NCI-H1436 (cell line): ENCODE measurements at places on chromosomes 1 and 21.

DNA sequence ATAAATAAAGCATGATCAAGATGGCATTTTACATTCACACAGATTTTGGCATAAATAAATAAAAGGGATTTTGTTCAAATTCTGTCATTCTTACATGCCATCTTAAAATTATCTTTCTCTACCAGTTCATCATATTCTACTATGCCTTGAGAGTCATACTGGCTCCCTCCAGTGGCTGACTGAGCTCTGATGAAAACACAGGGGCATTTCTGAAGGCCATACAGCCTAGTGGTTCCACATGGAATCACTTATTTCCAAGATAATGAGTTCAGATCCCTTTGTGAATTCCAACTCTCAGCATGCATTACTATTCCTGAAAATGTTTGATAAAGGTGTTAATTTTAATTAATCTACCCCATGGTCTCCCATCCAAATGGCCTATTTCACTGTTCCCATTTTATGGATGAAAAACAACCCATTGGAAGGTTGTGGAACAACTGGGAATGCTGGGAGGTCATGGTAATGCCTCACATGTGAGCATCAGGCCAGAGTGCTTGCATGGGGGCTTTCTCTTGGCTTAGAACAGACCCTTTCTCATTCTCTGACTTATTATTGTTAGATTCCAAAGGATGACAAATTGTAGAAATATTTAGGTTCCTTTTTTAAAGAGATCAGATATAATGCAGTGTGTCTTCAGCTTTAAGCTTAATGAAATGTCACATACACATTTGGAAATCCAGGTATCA, 622.4 kb upstream of the PKN2 start:
- DNase-seq: peak; percentile 28

- peak; percentile 94 for DNase-seq
Measured at GRCh38 chr1:216682752-216683151, 40.5 kb downstream of the ESRRG start.

DNA sequence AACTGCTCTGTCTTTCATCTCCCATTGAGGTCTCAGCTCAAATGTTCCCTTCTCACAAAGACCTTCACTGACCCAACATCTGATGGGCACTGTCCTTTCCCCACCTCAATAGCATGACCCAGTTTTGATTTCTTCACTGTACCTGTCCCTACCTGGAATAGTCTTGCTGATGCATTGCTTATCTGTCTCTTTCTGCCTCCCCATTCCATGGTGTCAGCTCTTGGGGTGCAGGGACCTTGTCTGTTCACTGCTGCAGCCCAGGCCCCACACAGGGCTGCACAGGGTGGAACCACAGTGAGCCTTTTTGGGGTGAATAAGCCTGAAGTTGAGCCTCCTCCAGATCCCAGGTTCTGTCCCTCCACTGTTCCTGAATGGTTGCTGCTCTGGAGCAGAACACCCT, 414.9 kb downstream of the PTPRU start:
- DNase-seq: no peak

DNA sequence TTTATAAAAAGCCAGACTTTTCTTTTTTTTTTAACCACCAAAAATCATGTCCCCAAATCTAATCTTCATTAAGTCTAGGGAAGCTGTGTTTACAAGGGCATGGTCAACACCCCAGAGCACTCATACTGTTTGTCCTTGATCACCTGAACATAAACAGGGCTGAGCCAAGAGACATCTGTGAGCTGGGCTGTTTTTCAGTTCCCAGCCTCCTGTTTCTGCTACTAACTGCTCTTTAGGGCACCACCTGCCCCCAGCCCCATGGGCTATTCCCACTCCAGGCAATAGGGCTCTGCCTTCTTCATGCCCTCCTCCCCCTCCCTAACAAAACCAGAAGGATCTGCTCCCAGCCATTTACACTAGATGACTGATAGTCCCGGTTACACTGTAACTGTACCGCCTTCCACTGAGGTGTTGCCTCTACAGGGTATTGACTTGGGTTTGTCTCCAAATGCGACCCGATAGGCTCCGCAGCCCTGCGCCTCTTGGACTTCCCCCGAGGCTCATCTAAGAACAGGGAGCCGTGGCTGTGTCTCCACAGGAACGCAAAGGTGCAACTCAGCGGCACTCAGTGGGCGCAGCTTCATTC, 11.7 kb upstream of the SLC26A9 start:
- DNase-seq: no peak

GRCh38 chr21:36889401-36889800, 77.1 kb downstream of the HLCS start:
- DNase-seq: no peak

- DNase-seq: no peak
Measured at GRCh38 chr1:227391211-227391610, 72.9 kb upstream of the CDC42BPA start.

- no peak for DNase-seq
Measured at GRCh38 chr1:212487774-212488435, 55.2 kb downstream of the NENF start.

GRCh38 chr1:154190550-154190949, 1.4 kb downstream of the TPM3 start:
- DNase-seq: no peak

DNA sequence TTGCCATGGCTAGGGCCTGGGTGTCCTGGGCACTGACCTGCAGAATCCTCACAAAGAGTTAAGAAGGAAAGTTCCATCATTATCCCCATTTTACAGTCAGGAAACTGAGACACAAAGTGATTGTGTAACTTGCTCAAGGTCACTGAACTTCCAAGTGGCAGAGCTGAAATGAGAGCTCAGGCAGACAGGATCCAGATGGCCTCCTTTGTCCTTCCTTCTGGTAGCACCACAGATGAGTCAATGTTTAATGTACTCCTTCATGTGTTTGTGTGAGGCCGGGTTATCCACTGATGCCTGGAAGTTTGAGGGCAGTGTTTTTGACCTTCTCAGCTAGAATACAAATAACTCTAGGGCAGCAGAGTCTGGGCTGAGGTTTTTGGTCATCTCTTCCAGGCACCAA, 207.0 kb downstream of the TNR start:
- DNase-seq: no peak

DNA sequence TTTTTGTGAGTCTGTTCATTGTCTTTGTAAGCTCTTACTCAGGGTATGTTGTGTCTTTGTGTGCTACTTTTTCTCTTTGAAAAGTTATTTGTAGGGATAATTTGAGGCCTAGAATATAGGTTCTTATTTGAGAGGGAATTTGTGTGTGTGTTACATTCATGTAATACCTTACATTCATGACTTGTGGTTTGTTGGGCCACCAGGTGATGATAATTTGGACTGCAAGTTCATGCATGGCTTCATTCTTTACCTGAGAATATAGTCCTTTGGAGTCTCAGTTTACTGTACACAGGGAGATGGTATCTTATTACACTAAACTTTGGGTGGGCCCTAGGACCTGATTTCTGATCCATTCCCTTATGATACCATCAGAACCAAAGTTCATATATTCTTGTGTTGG, 51.8 kb upstream of the FASLG start:
- DNase-seq: no peak

- DNase-seq: no peak
Measured at GRCh38 chr1:5907386-5907785, 84.8 kb downstream of the NPHP4 start.

DNA sequence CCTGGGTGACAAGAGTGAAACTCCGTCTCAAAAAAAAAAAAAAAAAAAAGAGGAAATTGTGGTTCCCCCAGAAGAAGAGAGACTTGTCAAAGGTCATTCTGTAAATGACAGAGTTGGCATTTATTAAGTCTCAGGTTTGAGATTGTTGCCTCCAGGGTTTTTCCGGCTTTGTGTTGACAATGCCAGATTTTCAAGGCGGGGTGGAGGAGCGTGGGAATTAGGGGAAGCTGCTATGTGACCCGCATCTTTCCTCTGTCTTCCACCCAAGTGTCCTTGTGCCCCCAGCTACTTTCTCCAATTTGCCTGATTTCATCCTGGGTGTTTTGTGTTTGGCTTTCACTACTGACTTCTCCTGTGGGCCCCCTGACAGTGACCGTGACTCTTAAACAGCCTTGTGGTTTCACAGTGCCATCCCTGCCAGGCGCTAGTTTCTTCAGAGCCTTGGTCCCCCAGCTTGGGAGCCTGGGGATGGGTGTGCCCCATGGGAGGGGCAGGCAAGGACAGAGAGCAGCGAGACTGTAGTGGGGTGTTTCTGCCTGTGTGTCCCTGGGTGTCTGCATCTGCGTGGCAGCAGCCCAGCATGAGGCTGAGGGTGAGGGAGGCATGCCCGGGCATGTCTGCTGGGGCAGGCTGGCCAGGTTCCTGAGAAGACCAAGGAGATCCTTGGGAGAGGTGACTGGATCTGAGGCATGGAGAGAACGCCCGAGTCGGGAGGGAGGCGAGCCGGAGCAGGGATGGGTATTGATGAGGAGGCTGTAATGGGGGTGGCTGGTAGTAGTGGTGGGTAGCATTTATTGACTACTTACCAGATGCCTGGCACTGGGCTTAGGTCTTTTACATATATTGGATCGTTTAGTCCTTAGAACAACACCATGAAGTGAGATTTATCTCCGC, 46.3 kb downstream of the IER5 start:
- no peak for DNase-seq

DNA sequence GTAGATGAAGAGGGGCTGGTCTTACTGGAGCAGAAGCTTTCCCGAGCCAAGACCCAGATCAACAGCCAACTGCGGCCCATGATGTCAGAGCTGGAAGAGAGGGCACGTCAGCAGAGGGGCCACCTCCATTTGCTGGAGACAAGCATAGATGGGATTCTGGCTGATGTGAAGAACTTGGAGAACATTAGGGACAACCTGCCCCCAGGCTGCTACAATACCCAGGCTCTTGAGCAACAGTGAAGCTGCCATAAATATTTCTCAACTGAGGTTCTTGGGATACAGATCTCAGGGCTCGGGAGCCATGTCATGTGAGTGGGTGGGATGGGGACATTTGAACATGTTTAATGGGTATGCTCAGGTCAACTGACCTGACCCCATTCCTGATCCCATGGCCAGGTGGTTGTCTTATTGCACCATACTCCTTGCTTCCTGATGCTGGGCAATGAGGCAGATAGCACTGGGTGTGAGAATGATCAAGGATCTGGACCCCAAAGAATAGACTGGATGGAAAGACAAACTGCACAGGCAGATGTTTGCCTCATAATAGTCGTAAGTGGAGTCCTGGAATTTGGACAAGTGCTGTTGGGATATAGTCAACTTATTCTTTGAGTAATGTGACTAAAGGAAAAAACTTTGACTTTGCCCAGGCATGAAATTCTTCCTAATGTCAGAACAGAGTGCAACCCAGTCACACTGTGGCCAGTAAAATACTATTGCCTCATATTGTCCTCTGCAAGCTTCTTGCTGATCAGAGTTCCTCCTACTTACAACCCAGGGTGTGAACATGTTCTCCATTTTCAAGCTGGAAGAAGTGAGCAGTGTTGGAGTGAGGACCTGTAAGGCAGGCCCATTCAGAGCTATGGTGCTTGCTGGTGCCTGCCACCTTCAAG, 57.3 kb downstream of the LAMC2 start:
- DNase-seq: no peak

DNA sequence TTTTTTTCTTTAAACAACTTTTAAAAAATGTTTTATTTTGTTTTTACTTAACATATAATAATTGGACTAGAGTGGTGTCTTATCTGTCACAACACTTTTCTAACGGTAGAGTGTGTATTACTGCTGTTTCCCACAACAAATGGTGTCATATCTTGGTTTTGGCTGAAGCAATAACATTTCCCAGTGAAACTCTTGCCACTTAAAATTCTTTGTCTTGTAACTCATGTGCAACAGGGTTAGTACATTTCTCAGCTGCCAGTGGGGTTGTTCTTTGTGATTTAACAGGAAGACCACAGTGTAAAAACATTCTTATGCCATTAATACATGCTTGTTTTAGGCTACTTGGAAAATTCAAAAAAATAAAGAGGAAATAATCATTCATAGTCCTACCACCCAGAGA, 43.5 kb downstream of the ALPL start:
- DNase-seq: no peak

DNA sequence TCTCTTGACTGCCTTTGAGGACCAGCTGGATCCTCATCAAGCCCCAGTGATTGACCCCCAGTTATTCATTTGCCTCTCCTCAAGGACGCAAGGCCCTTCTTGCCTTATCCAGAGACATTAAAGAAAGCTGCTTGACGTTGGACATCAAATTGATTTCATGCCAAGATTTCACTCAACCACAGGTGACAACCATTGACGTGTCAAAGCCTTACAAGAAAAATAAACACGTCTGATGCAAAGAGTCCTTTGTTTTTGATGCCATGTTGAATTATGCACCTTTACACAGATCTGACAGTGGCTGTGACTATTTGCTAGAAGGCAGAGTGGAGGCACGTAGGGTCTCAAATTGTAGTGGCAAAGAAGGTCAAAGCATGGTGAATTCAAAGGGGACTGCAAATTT, 666.2 kb upstream of the CAMK1G start:
- no peak for DNase-seq

GRCh38 chr1:228155596-228156514, 6.1 kb downstream of the GJC2 start:
- DNase-seq: no peak

- DNase-seq: peak; percentile 37
Measured at GRCh38 chr21:46667741-46668380, 32.4 kb downstream of the PRMT2 start.

GRCh38 chr1:27275696-27276095, 41.3 kb downstream of the WDTC1 start:
- no peak for DNase-seq

DNA sequence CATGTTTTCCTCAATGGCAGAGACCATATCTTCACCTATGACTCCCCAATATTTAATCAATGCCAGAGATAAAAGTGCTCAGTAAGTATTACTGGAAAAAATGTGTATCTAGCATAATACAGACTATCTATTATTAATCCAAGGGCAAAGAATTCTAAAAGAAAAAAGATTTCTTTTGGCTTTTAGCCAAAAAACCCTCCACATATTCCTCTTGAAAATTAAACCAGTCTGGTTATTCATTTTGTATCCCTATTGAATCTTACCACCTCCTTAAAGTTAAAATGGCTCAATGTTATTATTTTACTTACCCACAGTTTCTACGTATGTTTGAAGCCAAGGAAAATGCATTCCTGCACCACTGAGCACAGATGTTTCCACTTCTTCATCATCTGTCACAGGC, 1.6 kb downstream of the TAF1A start:
- no peak for DNase-seq

GRCh38 chr1:24258735-24259424, 60.3 kb upstream of the GRHL3 start:
- DNase-seq: no peak

DNA sequence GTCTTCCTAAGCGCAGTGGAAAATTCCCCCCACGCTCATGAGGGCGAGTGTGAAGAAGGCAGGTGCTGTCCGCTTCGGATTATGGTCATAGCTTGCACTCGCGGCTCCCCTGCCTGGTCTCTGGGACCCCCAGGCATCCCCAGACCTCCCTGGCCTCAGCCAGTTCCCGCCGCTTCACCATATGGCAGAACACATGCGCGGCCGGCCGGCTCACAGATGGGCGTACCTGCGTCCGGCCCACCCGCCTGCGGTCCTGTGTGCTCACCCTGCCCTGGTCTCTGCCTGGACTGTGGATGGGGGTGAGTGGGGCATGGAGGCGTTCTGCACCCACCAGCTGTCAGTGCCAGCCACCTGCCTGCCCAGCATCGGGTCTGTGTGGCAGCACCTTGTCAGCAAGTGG, 34.1 kb downstream of the PRKCZ start:
- DNase-seq: no peak
